ENCODE measurements at places on chromosomes 2 and 18.
A peak's percentile ranks its signal among the peaks of the same experiment; 100 is the strongest.

- no peak for DNase-seq
These were observed 89.6 kb upstream of the UBE2E3 start for GRCh38 chr2:180890781-180891180.

GRCh38 chr18:78519394-78520062 lies 460.1 kb upstream of the SALL3 start:
- DNase-seq = no peak

DNA sequence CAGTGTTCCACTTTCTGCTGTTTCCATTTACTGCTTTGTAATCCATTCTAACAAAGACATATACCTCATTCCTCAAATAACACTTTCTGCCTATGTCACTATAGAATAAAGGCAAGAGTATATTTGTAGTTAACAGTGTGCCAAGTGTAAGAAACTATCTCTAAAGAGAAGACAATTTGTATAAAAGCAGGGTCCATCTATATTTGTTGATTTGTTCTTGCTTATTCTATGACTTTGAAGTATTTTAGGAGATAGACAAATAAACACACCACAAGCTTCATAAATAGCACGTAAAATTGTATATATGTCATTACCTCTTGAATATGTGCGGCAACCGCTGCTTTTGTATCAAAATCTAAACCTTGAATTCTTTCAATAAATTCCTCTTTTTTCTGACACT lies 56.0 kb downstream of the CCDC88A start:
- no peak for DNase-seq

DNA sequence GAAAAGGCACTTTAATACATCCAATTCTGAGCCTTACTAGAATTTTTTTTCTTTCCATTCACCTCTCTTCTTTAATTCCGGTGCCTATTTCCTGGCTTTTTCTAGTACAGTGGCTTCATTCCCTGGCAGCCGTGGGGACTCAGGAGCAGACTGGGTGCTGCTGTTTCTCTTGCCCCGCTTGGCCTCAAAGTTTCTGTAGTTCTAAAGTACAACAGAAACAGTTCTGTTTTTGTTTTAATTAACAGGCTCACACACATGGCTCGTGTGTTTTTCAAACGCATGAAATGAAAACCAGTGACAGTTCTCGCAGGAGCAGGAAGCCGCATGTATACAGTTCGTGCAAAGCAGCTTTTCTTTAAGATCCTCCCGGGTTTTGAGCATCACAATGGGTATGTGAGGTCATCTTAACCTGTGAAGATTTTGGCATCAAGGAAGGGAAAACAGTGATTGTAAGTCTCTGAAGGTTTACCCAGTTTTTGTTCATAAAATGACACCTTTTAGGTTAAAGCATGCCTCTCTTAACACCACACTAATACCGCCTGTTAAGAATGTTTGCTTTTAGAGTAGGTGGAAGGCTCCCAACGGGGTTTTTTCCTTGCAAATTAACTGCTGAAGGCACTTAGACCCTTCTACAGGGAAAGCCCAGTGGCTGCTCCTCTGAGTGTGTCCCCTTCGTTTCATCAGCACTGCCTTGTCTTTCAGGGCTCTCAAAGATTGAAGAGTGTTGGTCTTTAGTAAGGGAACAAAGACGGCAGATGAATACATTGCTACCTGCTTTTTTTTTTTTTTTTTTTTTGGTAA lies 5.8 kb downstream of the FZD7 start:
- DNase-seq = no peak

DNA sequence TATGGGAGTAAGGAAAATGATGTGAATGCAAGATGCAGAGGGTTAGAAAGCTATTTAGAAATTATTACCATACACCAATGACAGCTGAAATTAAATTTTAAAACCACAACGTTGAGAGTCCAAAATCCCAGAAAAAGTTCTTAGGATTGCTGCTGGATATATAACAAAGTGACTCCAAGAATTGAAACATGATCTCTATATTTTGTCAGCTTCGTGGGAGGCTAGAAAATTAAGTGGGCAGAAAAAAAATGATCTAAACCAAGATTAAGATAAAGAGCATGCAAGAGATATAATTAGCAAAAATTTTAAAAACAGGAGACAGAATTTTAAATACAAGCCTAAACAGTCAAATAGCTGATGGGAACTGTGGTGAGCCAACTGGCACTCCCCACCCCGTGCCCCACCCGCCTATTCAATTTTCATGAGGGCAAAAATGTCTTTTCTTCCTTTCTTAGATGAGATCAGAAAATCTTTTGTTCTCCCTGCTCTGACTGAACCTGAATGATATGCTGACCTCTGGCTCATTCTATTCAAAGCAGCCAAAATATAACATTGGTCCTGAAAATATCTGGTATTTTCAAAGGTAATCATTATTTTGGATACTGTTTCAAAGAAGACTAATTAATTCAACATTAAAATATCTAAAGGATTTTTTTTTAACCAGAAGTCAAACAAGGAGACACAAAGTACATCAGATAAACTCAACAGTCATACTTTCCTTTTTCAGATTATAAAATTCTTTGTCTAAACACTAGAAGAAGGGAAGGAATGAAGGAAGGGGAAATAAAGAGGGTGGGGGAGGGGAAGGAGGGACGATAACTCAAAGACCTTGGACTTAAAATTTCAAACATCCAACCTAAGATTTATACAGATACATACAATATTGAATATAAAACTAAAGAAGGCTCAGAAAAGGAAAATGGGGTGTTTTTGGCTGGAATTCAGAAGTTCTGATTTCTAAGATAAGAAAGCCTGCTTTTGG lies 12.2 kb downstream of the KANSL3 start:
- DNase-seq = no peak

DNA sequence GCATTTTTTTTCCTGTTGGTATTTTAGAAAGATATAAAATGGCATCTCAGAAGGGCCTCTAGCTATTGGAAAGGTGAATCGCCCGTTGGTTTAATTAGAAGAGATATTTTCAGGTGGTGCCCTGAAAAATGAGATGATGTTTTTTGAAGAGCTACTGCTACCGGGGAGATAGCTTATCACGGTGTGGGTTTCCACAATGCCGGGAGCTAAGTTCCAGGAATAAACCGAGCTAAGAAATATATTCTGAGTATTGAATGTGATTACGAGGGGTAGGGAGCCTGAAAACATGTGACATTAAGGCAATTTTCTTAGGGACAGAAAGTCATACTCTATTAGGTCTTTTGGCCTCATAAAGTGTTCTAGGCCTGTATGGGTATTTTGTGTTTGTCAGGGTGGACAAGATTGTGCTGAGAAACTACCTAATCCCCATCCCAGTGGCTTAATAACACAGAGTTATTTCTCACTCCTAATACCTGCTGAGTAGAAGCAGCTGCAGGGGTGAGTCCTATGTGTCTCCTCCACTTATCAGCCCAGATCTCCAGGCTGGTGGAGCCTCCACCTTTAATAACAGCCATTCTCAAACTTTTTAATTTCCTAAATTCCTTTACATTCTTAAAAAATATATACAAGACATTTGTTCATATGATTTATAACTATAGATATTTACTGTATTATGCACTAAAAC lies 150.2 kb downstream of the LRRTM1 start:
- DNase-seq = no peak

- peak; percentile 82 for DNase-seq
These were observed 30.0 kb downstream of the MRPL35 start for GRCh38 chr2:86229221-86229620.

DNA sequence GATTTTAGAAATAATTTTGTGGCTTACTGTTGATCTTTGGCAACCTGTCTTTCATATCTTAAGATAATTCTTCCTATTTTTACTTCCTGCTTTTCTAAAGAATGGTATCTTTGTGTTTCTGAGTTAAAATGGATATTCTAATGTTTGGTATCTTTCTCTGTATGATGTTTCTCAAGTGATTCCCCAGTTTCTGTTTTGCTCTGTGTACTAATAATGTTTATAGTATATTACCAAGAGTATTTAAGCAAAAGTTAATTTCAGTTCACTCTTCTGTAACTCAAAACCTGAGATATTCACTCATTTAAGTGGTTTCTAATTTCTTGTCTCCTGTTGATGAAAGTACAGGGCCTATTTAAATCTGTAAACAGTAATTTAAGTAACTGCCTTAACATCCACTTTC lies 58.3 kb downstream of the CCDC150 start:
- no peak for DNase-seq

DNA sequence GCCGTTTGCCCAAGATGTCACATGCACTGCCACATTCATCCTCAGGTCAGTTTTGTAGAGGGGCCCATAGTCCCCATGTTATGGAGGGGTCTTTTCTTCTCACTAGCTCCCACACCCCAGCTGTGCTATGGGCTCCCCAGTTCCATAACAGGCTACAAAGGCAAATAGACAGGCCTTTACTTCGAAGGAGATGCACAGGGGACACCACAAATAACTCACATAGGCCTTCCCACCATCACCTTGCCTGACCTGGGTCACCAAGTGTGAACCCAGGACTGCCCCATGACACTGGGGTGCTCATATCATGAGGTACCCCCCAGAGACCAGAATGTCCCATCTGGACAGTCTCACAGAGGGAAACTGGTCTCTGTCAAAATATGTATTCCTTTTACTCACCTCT lies 15.0 kb upstream of the INO80C start:
- no peak for DNase-seq

- DNase-seq = peak; percentile 83
These were observed 97.8 kb downstream of the HDAC4 start for GRCh38 chr2:239302808-239303557.

- DNase-seq = no peak
These were observed 212.5 kb downstream of the GBX2 start for GRCh38 chr2:235955664-235956063.

GRCh38 chr2:174600349-174600748 lies 2.7 kb upstream of the WIPF1 start:
- no peak for DNase-seq

DNA sequence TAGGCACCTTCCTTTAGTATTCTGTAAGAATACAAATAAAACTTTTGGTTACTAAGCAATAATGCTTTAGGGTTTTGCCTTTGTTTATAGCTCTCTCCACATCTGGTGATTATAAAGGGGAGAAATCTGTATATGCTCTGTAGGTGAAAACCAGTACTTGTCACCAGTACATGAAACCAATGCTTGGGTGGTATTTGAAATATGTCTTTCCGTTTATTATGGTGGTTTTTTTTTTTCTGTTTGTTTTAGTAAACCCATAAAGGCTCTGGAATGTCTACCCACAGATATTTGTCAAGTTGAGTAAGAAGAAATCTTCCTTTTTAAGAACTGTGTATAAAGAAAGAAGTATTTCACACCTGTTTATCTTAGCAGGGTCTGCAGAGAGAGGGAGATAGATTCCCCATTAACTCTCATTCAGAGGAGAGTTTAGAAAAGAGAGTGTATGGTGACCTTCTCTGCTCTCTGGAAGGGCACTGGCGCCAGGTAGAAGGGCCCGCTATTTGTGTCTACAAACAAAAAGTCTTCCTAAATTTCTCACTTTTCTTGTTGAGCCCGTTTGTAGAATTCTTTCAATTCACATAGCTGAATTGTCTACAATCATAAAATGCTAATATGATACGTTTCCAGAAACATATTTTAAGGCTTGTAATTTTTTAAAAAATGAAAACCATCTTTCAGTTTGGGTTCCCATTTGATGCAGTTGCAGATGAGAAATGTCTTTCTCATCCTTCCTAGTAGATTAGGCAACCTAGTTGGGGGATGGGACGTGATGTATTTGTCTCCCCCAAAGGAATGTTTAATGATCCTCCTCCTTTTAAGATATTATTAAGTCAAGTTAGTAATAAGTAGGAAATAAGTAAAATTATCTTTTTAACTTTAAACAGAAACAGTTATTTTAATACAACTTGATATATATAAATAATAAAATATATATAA lies 33.9 kb downstream of the MAP3K20 start:
- DNase-seq = no peak

- DNase-seq = no peak
These were observed 87.3 kb downstream of the ANTXR1 start for GRCh38 chr2:69100220-69100723.

DNA sequence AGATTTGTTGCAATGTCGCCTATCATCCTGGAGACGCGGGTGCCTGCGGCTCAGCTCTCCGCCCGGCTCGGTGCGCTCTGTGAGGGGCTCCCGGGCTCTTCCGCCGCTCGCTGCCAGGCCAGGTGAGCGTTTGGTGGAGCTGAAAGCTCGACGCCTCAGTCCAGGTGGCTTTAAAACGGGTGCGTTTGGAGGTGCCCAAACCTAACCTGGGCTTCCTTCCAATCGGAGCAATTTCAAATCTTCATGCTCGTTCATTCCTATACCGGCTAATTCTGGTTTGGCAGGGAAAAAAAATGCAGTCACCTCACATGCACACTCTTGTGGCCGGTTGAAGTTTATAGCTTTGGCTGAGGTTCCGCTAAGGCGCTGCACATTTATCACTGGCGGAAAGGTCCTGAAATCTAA lies at the start of gene SLC16A14:
Gene SLC16A14 (minus strand): TSS at position 274 of the 405 bp plus-strand sequence. CDS start 9,572 bp downstream, outside the sequence.
- DNase-seq = no peak

DNA sequence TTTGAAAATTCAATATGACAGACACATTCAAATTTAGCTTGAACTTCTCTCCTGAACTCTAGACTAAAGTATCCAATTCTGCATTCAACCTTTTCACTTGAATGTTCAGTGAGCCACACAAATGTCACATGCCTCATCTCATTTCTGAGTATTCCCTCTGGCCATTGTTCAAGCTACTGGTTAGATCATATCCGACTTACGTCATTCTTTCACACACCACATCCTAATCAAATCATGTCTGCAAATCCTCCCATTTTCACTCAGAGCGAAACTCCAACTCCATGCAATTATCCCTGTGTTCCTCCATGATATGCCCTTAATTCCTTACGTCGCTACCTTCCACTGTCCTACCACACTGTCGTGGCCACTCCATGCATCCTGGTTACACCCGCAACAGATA lies 425.1 kb downstream of the CBLN2 start:
- DNase-seq = no peak

DNA sequence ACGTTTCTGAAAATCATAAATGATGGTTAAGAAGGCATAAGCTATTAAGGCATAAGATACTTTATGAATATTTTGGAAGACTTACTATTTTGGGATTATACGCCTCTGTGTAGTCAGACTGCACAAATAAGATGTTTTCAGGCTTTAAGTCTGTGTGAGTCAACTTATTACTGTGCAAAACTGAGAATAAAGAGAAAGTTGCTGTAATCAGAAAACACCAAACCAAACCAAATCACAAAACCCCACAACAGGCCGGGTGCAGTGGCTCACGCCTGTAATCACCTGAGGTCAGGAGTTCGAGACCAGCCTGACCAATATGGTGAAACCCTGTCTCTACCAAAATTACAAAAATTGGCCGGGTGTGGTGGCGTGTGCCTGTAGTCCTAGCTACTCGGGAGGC lies 7.7 kb downstream of the CLK1 start:
- DNase-seq = no peak

- DNase-seq = no peak
These were observed 73.5 kb downstream of the VAPA start for GRCh38 chr18:9987345-9987744.
